ENCODE measurements at places on chromosomes 3 and 15.

GRCh38 chr3:152307829-152308474, 39.2 kb downstream of the MBNL1 start:
- no peak for DNase-seq

DNA sequence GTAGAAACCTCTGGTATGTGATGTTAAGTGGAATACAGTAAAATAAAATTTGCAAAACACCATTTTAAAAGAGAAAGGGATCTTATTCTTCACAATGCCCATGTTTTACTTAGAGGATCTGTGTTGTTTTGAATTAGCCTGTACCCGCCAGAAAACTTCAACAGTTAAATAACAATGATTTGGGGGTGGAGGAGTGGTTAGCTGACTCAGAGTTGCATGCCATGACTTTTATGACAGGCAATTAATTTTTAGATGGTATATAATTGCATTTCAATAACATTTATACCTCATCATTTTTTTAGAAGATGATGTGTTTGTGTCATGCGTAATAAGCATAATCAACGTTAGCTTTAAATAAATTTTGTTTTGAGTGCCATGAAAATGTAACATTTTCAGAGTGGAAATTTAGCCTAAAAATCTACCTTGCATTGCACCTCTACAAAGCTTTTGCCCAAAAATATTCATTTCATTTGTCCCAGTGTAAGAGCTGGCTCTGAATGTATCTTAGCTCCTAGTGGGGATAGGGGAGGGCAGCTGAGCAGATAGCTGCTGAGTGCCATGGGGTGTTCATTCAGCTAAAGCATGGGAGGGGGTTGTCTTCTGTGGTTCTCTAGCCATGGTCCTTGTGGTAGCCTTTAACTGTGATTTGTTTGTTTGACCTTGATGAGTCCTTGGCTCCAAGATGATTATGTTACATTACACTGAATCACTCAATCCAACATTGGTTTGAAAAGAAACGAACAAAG, 379.8 kb downstream of the LPP start:
- no peak for DNase-seq

DNA sequence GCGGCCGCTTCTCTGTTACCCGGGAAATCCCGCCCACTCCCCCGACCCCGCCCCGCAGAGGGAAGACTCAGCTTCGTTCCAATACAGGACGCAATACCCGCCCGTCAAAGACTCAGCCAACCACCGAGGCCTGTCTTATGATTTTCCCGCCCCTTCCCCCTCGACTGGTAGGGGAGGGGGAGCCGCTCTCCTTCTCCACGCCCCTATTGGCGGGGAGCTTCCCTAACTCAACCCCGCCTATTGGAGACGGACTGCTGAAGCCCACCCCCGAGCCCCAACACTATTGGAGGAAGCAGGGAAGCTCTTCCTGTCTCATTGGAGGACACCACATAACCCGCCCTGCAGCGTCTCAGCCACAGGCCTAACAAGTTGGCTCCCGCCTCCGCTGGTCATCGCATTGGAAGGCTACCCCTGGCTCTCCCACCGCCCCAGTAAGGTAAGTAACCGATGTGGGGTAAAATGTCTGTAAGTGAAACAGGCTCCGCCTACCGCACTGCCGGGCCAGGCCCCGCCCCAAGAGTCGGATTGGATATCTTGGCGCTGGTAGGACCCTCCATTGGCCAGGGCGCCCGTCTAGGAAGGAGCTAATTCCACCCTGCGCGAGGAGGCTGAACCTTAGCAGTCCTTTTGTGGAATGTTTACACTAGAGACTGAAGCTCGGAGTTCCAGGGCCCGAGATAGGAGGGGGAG, at the start of gene SIN3A:
Gene SIN3A, minus strand, starts transcription at position 17 of the 690 bp plus-strand sequence. CDS start 21,315 bp downstream, outside the sequence.
- DNase-seq = peak; percentile 99

GRCh38 chr15:36903922-36904556, 196.3 kb downstream of the MEIS2 start:
- no peak for DNase-seq

GRCh38 chr3:47194994-47195393, 31.1 kb upstream of the SETD2 start:
- DNase-seq = no peak

- no peak for DNase-seq
Observed at GRCh38 chr15:31540633-31541032, 214.0 kb downstream of the KLF13 start.

GRCh38 chr3:49534581-49535441, 19.5 kb upstream of the BSN start:
- no peak for DNase-seq

- DNase-seq = no peak
Observed at GRCh38 chr3:96959901-96960641, 145.7 kb downstream of the EPHA6 start.

DNA sequence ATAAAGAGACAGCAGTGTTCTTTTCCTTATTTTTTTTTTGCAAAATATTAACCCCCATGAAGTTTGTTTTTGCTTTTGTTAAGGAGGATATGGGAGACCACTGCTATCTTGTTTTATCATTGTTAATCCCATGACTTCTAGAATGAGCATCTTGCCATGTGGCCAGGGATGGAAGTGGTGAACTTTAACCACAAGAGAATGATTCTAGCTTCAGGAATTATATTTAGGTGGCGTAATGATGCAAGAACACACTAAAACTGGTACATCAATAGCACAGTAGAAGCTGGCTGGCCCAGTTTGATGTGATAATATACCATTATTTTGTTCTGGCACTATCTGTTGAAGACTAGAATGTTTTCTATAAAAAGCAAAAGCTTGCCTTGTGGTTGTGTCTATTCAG, 720.9 kb downstream of the GRM7 start:
- DNase-seq = no peak

DNA sequence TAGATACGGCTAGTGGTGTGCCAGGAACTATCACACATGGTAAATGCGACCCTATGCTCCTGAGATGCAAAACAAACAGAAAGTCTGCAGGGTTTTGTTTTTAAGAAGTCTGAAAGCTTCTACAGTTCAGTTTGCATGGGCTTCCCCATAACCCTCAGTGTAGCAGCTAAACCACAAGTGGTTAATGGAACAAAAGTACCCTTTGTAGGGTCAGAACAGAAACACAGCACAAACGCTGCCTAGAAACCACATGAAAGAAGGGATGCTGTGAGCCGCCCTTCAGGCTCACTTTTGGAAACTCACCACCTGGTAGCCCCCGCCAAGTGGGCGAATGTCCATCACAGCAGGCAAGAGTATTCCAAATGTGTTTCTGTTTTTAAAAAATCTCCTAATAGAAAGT, 46.2 kb downstream of the CTDSPL start:
- no peak for DNase-seq

DNA sequence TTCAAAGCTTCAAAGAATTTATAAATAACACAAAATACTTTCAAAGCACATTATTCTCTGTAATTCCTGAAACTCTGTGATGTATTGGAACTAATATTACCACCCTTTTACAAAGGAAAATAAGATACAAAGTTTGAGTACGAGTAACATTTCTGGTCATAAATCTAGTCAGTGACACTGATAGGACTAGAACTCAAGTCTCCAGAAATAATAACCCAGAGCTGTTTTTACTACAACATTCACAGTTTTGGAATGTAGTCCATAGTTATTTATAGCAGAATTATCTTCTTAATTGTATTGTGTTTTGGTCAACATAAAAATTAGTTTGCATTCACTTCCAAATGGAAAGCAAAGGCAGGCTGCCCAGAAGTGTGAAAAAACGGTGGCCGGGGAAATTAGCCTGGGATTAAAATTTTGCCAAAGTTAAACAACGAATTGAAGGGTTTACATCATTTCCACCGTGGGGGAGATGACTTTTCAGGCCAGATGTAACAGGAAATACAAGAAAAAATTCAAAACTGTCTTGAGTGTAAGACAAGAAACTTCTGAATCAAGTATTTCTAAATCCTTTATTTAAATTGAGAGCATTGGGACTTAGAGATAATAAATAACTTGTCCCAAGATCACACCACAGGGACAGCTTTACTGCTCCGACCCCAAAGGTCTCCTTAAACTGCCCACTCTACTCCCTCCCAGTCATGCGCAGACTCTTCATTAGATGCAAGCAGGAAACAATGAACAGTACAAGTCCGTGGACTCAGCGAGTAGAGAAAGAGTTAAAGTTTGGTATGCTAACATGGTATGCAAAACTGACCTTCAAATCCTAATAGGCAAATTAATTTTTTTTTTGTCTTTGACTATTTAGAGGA, 74.3 kb upstream of the VGLL4 start:
- DNase-seq = no peak

- no peak for DNase-seq
Observed at GRCh38 chr3:47228088-47228487, 54.5 kb downstream of the KIF9 start.

DNA sequence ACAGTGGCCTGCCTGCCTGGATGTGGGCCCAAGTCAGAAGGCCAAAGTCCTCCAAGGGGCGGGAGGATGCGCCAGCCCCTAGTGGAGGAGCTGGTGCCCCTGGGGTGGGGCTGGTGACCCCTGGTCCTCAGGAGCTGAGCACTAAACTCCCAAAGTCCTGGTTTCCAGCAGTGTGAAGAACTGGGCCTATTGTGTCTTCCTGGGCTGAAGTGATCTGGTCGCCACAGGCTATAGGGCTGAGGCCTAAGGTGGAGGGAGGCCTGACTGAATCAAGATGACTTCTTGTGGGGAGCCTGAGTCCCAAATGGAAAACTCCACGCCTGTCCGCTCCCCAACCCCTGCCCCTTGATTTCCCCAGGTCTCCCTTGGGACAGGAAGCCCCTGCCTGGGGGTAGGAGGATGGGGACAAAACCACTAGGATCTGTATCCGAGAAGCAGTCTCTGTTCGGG, 753 bp upstream of the FES start:
- DNase-seq = no peak

GRCh38 chr3:136595913-136596697, 156.1 kb downstream of the STAG1 start:
- no peak for DNase-seq

DNA sequence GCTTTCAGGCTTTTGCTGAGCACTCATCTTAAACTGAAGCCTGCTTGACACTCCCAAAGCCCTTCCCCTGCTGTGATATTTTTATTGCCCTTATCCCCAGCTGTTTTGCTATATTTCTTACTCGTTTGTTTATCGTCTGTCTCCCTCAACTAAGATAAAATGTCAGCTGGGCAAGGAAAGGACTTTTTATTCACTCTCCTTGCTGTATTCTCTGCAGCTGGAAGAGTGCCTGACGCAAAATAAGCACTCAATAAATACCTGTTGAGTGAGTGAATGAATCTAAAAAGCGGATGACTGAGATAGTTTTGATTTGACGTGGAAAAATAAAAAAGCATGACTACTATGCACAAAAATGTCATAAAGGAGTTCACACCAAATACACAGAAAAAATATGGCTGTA, 84.8 kb upstream of the POMGNT2 start:
- DNase-seq = no peak

- DNase-seq = no peak
Observed at GRCh38 chr3:38359038-38359437, 12.5 kb downstream of the XYLB start.

GRCh38 chr15:27894645-27895044, 204.5 kb downstream of the OCA2 start:
- DNase-seq = no peak

Data from CD8-positive, alpha-beta memory T cell (primary cell).